Stimulated activated CD4-positive, alpha-beta T cell treated with anti-CD3 and anti-CD28 coated beads, Interleukin-1b, Interleukin-23, amount 100 ng/mL, for 1 hour (primary cell): ENCODE measurements at places on chromosomes 5 and 9.

DNA sequence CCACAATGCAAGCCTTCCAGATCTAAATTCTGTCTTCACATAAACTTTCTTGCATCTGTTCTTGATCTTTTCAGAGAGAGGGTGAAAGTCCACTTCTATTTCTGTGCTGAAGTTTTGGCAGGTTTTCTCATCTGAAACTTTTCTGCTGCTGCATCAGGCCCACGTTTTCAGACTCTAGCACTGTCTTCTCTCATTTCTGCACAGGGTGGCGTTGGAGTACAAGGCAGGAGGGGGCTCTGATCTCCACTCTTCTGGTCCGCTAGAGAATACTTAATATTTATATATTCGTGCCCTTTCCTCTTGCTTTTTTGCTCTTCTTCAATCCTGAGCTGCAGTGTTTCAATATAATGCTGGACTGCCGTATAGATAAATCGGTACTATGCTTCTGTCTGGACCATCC lies 204.0 kb upstream of the PRDM9 start:
- DNase-seq = no peak

GRCh38 chr5:68315679-68316271 lies 100.2 kb downstream of the PIK3R1 start:
- no peak for DNase-seq

- no peak for DNase-seq
Observed at GRCh38 chr5:164181604-164182003, 676.2 kb downstream of the MAT2B start.

DNA sequence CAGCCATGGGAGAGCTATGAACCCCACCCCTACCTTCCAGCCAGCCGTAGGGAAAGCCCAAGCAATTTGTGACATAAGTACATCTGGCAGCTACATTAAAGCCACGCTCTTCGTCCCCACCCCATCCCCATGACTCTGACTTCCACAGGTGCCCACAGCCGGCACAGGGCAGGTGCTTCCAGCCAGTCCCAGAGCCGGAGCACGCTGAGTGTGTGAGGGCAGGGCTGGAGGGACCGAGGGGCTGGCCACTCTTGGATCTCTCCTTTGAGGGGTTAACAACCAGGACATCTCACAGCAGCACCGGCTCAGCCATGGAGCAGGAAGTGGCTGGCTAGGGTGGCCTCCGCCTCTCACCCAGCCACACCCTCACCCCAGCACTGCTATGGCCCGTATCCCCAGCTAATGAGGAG lies 2.4 kb upstream of the FAM78A start:
- no peak for DNase-seq

GRCh38 chr9:95079461-95079860 lies 238.0 kb downstream of the FANCC start:
- DNase-seq = no peak

DNA sequence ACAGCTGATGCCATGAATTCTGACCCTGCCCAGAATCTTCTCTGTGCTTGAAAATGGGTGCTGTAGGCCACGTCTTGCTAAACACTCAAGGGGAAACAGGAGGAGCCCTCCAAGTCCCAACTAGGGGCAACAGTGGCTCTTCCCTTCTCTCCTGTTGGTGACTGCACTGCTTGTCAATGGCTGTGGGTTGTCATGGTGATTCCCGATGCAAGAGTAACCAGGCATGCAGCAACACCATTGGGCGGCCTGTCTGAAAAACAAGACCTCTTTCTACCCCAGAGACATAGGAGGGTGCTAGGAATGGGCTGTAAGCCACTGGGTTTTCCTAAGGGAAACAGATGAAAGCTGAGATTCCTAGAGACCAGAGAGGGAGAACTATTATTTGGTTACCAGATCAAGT lies 201.7 kb upstream of the PANK3 start:
- no peak for DNase-seq

DNA sequence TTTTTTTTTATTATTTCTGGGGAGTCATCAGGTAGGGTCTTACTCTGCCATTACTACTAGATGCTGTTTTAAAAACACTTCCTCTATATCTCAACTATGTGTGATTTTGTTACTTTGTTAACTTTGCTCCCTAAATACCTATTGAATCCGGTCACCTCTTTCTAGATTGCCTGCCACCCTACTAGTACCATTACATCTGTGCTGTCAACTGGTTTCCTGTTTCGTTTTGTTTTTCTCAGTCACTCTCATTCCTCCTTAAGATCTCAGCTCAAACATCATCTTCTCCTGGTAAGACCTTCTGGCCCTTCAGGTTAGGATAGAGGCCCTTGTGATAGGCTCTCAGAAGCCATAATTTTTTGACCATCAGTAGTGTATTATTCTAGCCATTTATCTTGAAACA lies 324.2 kb upstream of the ATP10B start:
- DNase-seq = no peak

DNA sequence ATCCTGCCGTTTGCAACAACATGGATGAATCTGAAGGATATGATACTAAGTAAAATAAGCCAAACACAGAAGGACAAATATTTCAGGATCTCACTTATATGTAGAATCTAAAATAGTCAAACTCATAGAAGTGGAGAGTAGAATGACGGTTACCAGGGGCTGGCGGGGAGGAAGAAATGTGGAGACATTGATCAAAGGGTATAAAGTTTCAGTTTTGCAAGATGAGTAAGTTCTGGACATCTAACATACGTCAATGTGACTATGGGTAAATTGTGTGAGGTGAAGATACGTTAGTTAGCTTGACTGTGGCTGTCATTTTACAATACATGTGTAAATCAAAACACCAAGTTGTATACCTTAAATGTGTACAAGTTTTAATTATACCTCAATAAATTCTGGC lies 200.3 kb downstream of the SNX18 start:
- no peak for DNase-seq

DNA sequence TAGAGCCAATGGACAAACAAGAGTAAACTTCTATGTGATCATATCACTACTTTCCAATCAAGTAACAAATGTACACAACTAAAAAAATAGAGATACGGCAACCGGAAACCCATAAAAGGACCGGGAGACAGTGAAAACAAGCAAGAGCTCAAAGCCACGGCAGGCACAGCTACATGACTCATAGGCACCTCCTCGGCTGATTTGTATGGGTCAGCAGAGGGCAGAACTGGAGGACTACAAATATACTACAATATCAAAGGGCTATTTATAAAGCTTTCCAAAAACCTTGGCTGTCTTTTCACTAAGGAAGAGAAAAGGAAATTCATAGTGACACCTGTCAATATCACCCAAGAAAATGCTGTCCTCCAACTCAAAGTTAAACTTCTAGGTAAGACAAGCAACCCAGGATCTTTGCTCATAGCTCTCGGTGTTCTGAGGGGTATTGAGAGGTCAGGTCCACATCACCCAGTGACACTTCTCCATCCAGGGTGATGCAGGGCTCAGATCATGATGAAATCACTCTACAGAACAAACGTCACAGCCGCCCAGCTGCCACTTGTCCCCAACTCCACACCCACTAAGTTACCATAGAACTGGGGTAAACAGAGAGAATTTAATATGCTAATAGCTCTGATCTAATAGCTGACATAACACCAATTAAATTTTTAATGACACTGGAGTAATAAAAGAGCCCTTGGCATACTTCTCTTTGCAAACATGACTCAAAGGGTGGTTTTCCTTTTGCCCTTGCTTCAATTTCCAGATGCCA lies 41.3 kb downstream of the PFDN1 start:
- DNase-seq = no peak

DNA sequence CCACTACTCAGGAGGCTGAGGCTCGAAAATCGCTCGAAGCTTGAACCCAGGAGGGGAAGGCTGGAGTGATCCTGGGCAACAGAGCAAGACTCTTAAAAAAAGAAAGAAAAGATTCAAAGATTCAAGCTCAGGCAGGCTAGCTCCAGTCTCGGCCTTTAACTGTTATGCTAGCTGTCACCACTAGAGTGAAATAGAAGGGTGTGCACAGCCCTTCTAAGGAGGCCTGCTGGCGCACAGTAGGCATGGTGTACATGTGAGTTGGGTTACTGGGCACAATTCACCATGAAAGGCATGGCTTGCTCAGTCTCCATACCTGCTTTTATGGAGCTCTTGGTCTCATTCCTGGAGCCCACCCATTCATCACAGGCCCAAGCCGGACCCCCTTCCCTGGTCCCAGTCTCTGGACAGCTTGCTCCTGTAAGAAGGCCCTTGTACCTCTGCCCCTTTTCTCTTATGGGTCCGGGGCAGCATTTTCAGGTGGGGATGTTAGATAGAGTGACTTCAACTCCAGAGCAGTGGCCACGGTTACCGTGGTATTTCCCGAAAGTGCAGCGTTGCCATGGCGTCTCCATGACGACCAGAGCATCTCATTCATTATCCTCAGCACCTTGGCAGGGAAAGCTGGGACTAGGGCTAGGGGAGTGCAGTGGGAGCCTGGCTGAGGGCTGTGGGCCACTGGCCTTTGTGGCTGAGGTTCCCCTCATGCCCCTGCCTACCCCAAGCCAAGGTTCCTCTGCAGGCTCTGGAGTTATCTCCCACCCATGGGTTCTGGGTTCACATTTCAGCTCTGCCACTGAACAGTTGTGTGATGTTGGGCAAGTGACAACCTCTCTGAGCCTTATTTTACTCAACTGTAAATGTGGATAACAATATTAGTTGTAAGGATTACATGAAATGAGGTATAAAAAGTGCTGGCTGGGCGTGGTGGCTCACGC lies 5.7 kb downstream of the NDST1 start:
- DNase-seq = no peak

- DNase-seq = no peak
Observed at GRCh38 chr5:90477621-90478215, 3.1 kb downstream of the POLR3G start.

GRCh38 chr5:127894461-127894860 lies 189.1 kb upstream of the SLC12A2 start:
- DNase-seq = no peak

- no peak for DNase-seq
Observed at GRCh38 chr5:80070338-80071056, 35.3 kb downstream of the THBS4 start.

DNA sequence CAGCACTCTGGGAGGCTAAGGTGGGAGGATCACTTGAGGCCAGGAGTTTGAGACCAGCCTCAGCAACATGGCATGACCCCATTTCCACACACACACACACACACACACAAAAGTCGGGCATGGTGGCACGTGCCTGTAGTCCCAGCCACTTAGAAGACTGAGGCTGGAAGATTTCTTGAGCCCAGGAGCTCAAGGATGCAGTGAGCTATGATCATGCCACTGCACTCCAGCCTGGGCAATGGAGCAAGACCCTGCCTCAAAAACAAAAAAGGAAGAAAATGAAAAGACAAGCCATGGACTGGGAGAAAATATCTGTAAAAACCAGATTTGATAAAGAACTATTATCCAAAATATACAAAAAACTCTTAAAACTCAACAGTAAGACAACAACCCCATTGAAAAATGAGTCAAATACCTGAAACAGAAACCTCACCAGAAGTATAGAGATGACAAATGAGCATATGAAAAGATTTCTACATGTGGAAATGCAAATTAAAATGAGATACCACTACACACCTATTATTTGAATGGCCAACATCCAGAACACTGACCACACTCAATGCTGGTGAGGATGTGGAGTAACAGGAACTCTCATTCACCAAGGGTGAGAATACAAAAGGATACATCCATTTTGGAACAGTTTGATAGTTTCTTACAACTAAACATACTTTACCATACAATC lies 24.7 kb downstream of the DNAJA1 start:
- no peak for DNase-seq

DNA sequence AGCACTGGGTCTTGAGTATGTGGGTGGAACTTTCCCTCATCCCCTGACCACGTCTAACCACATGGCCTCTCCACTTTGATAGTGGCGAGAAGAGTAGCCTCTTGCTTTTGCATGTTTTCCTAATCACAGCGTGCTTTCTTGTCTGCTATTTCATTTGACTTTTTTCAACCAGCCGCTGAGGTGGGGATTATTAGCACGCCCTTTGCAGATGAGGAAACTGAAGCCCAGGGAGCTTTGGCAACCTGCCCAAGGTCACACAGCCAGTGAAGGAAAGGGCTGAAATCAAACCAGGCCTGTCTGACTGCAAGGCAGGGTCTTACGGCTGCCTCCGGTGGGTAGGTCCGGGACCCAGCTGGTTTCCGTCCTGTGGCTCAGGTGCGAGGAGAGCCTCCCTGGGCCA lies 106.5 kb upstream of the MSX2 start:
- no peak for DNase-seq

DNA sequence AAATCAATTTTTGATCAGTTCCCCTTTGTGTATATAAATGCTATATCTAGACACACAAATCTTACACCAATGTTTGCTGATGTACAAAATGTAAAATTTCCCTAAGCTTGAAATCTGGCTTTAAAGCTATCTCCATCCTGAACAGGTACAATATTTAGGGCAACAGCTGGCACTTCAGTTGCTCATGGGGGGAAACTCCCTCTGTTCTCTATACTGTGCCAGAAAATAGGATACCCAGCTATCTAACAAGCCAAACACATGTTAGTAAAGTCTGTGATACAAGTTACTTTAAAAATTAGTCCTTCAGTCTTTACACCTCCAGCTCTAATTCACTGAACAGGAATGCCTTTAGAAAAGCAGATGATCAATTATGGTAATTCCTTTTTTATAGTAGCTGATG lies 191.8 kb downstream of the SLF1 start:
- DNase-seq = no peak

DNA sequence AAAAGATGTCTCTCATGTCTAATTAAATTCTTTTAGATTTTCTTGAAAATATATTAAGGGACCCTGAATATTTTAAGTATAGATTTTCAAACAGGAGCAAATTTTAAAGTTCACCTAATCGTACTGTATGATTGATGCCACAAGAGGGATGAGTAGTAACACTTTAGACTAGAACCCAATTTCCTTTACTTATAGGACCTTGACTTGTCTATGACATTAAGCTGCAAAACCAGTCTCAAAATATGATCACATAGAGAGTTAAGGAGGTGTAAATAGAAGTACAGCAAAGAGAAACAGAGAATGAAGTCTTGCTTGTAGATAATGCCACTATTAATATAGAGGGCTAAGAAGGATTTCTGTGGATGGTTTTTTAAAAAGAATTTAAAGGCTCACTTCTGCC lies 312.9 kb upstream of the PRR16 start:
- no peak for DNase-seq

GRCh38 chr9:95021166-95021886 lies 294.8 kb downstream of the AOPEP start:
- no peak for DNase-seq

DNA sequence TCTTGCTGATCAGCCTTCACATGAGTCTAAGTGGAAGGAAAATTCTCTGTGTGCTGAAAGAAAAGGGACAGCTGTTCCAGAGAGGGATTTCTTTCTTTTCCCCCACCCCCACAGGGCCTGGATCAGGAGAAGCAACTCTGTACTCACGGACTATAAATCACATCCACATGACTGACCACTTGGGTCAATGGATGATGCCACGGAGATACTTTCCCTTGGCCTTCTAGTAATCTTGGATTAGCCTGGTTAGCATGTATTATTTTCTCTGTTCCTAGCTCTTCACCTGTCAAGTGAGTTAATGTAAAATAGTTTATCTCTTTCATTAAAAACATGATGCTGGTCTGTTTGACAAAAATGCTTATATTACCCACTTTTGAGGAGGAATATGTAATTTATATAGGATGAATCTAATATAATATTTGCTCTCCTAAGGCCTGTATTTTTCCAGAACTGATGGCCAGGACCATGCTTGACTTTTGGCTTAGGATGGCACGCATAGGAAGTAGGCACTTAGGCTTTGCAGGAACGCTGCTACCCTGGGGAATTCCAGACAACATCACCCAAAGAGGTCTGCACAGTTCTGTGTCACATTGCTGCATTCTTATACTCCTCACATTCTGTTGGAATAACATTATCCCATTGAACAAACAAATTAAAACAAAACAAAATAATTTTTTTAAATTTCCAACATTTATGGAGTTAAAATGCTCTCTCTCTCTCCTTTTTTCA lies 892.1 kb downstream of the TLE1 start:
- no peak for DNase-seq
